ENCODE measurements at places on chromosomes 6 and 20. TPM values are rescaled to one million over a fixed set of nuclear protein-coding genes. Genes with fewer than 3 reads are reported as not detected.

- ATAC-seq, result peak; percentile 41
These were observed 815.5 kb upstream of the SLC35B3 start for GRCh38 chr6:9250852-9251251.

OXT gene
- not detected for total RNA-seq

- ATAC-seq, result no peak
These were observed 168.9 kb upstream of the JARID2 start for GRCh38 chr6:15077006-15077405.

GRCh38 chr6:105573138-105573537 lies 170.3 kb upstream of the PREP start:
- ATAC-seq, result no peak

GRCh38 chr6:24157886-24158285 lies 31.9 kb downstream of the NRSN1 start:
- no peak for ATAC-seq

FOXO3 gene
- 20.8 TPM for total RNA-seq

GRCh38 chr6:107756660-107757355 lies 67.3 kb downstream of the SCML4 start:
- no peak for ATAC-seq

C6orf58 gene
- 0.43 TPM for total RNA-seq

- ATAC-seq, result no peak
These were observed 36.9 kb upstream of the CCDC28A start for GRCh38 chr6:138736640-138737039.

PAQR8 gene
- 5.4 TPM for total RNA-seq

TM9SF4 gene
- total RNA-seq, result 68.4 TPM

GRCh38 chr20:63005365-63005861 lies 1.4 kb downstream of the BHLHE23 start:
- no peak for ATAC-seq

GRCh38 chr20:57170343-57170742 lies 96.1 kb downstream of the BMP7 start:
- no peak for ATAC-seq

DNA sequence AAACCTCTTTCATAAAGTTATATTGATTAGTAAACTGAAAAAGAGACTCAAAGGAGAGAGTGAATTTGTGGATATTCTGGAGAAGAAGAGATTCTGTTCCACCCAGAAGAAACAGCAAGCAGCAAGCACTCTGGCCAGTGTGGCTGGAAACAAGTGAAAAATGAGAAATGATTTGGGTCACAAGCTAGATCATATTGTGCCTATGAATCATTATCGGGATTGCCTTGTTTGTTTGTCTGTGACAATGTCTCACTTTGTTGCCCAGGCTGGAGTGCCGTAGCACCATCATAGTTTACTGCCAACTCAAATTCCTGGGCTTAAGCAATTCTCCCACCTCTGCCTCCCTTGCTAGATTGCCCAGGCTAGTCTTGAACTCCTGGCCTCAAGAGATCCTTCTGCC lies 106.5 kb upstream of the LOC128125822 start:
- ATAC-seq, result no peak

DNA sequence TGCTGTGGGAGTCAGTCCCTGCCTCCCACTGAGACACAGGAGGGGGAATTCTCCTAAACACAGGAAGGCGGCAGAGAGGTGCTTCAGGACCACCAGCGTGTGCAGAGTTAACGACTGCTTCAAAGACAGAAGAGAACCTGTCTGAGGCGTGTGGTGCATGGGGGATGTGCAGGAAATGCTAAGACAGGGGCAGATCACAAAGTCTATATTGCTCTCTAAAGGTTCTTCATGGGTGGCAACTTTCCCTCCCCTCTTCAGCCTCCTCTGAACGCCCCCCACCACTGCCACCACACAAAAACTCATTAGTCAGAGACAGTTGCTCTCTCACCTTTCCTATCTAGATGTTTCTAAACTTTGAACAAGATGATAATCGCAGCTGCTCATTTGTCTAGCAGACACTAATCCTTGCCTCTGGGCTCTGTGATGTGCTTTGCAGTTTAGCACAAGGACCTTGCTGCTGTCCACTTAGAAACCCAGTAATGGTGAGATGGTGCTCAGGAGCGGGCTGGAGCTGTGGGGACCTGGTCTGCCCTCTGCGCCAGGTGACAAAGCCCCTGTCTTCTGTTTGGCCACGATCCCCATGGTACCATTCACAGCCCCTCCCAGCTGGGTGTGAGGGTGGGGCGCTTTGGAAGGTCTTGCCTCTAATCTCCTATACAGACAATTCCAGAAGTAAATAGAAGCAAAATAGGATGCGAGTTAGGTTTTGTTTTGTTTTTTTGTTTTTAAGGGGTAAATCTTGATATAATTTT lies 219.6 kb downstream of the NRN1 start:
- ATAC-seq, result no peak

- ATAC-seq, result no peak
These were observed 173.8 kb downstream of the PTPRK start for GRCh38 chr6:128346569-128346968.

- no peak for ATAC-seq
These were observed 150.8 kb upstream of the RNF24 start for GRCh38 chr20:4165984-4166725.

Measured in motor neuron (in vitro differentiated cells).